ENCODE measurements at places on chromosomes 5 and 9.
A peak's percentile ranks its signal among the peaks of the same experiment; 100 is the strongest.

GRCh38 chr5:171702135-171702770, 83.4 kb upstream of the SMIM23 start:
- ATAC-seq = no peak

GRCh38 chr9:107708791-107709190, 219.2 kb upstream of the KLF4 start:
- ATAC-seq = no peak

DNA sequence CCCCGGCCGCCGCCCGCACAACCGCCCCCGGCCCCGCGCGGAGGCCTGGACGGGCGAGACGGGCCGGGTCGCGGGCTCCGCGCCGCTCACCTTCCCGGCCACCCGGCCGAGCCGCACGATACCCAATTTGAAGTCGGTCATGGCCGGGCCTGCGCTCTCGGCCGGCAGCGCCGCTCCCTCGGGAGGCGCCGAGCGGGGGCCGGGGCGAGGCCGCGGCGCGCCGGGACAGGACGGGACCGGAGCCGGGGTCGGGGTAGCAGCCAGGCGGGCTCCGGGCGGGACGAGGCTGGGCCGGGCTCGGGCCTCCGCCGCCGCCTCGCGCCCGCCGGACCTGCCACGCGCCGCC, 216 bp downstream of the ZMYND19 start:
- ATAC-seq = no peak

DNA sequence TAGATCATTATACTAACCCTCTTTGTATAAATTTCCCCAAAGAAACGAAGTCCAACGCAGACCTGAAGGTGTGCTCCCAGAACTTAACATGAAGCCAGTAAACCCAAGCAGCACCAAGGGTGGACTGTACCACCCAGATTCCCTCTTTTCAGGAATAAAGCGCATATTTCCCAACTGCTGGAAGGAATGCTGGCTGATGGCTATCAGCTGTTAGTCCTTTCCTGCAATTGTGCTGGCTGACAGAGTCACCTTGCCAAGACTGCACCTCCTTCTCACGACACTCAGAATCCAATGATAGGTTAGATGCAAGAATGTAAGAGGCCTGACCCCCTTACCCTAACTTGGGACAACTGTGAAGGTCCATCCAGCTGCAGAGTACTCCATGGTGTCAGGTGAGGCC, 93.9 kb downstream of the MAPKAP1 start:
- no peak for ATAC-seq

DNA sequence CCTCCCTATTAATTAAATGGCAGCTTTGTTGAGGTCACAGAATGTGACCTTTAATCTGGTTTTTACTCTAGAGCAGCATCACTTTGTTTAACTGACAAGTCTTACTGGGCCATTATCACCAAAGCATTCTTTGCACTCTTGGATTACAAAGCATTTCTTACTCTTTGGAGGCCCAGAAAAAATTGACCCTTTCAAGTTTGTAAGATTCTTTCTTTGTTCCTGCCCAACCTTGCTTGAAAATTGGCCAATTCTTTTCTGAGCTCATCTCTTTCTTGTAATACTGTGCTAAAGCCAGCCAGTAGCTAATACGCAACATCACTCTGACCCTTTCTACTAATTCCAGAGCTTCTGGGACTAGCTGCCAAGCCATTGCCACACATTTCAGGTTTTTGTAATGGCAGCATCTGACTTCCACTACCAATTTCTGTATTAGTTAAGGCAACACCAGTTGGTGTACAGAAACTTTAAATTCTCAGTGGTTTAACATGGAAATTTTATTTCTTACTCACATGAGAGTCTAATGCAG, 131.6 kb downstream of the PRDM6 start:
- no peak for ATAC-seq

DNA sequence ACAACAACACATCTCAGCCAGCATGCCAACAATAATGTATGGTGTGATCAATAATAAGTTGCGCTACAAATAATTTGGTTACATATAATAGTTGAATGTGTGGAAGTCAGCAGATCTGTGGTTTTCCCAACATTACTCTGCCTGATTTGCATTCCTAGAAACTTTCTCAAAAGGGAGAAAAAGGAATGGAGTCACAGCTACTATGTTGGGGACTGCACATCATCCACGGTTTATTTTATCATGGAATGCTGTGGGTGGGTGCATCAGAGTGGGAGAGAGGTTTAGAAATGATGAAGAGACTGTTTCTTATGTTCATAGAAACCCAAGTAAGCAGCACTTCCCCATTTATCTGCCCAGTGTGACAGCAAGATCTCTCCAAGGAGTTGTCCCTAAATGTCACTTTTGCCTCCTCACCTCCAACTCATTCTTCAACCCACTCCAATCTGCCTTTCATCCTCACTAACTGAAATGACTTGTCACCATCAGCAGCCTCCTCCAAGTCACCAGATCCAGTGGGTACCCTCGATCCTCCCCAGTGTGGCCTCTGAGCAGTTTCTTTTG, 2.8 kb upstream of the SPOCK1 start:
- no peak for ATAC-seq

DNA sequence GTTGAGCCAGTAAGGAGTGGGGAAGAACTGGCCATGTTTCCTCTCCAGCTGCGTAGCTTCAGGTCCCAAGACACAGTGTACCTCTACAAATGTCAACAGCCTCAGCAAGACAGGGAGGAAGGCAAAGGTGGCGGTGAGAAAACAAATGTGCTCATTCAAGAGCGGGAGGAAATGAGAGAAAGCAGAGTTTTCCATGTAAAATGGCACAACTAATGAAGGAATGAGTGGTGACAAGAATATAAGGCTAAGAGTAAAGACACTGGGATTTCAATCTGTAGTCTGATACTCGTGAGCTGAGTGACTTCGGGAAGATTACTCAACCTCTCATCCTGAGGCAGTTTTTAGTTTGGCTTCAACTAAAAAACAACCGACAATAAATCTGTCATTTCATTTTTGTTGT, 67.6 kb downstream of the DPYSL3 start:
- no peak for ATAC-seq

- ATAC-seq = no peak
Measured at GRCh38 chr5:63240063-63240755, 661.6 kb downstream of the LRRC70 start.

- no peak for ATAC-seq
Measured at GRCh38 chr5:156694598-156694997, 155.5 kb upstream of the PPP1R2B start.

GRCh38 chr5:14299666-14300065, 156.5 kb downstream of the TRIO start:
- no peak for ATAC-seq

GRCh38 chr5:149790276-149790675, 60.2 kb downstream of the PPARGC1B start:
- no peak for ATAC-seq

DNA sequence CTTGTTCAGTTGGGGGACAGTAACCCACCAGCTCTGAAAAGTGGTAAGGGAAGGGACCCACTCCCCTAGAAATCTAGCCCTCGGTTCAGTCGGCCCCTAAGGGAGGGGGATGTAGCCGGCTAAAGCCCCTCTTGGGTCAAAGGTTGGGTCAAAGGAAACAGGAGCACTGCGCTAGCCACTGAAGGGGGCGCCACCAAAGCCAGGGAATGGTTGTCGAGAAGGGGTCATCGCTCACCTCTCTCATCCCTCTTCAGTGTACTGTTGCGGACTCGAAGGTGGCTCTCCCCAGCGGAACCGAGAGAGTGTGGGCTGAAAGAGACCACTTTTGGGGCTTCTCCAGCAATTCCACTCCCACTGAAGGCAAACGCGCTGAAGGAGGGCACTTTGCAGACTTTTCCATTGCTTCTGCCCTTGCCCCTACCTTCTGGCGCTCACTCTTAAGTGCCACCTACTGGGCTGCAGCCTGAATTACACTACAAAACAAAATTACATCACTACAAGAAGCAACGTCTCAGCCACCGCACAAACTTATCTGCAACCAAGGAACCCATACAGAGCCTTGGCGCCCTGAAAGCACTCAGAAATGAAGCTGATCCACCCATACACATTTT, 396.9 kb downstream of the PDE4D start:
- no peak for ATAC-seq

- ATAC-seq = no peak
Measured at GRCh38 chr5:138370537-138370936, 18.1 kb downstream of the KDM3B start.

- ATAC-seq = no peak
Measured at GRCh38 chr9:7415836-7416235, 383.7 kb downstream of the DMAC1 start.

DNA sequence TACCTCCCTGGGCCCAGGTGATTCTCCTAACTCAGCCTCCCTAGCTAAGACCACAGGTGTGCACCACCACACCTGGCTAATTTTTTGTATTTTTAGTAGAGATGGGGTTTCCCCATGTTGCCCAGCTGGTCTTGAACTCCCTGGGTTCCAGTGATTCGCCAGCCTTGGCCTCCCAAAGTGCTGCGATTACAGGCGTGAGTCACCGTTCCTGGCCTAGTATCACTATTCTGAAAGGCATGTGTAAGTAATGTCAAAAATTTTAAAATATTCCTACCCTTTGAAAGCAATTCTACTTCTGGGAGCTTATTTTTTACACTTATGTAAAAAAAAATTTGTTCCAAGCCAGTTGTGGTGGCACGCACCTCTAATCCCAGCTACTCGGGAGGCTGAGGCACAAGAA, 27.1 kb upstream of the TLE1 start:
- ATAC-seq = no peak

DNA sequence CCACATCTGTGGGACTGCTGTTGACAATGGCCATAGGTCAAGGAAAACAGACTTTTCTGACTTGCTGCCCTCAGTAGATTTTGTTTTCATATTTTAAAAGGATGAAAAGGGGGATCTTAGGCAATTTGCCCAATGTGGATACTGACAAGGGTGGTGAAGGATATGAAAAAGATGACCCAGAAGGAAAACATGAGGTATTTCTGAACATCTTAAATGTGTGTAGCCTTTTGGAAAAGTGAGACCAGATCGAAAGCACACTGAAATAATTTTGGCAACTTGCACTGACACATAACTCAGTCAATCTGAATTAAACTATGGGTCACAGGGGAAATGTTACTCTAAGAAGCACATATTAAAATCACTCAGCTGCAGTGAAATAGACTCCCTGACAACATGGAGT, 1793.0 kb upstream of the ACO1 start:
- ATAC-seq = no peak

GRCh38 chr9:69265891-69266290, 59.1 kb upstream of the ENTREP1 start:
- ATAC-seq = no peak

GRCh38 chr9:23825700-23826099, 340 bp downstream of the ELAVL2 start:
- ATAC-seq = no peak

- ATAC-seq = no peak
Measured at GRCh38 chr5:96976-97660, 5.2 kb downstream of the PLEKHG4B start.

- no peak for ATAC-seq
Measured at GRCh38 chr9:2321523-2322148, 300.0 kb upstream of the VLDLR start.

GRCh38 chr9:121282277-121283079, 14.5 kb downstream of the GSN start:
- no peak for ATAC-seq

DNA sequence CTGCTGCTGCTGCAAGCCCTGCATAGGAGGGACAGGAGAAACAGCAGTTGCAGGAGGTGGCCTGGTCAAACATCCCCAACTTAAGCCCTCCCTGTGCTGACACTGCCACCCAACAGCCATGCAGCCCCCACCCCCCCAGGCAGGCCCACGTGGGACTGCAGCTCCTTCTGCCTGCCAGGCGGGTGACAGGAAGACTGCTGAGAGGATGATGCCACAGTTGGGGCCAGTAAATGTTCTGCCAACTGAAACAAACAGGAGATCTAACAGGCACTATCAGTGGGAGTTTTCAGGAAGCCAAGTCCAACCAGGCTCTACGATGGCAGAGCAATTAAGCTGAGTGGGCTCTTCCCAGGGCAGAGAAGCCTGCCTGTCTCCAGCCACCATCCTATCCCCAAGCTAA, 31.1 kb downstream of the DIRAS2 start:
- peak; percentile 34 for ATAC-seq

- ATAC-seq = peak; percentile 55
Measured at GRCh38 chr5:75044406-75044805, 8.0 kb downstream of the GCNT4 start.

GRCh38 chr9:18673179-18673578, 199.2 kb downstream of the ADAMTSL1 start:
- ATAC-seq = peak; percentile 25

GRCh38 chr5:80961376-80962281, 1.5 kb downstream of the RASGRF2 start:
- ATAC-seq = no peak

- ATAC-seq = no peak
Measured at GRCh38 chr9:107816561-107817021, 327.0 kb upstream of the KLF4 start.

DNA sequence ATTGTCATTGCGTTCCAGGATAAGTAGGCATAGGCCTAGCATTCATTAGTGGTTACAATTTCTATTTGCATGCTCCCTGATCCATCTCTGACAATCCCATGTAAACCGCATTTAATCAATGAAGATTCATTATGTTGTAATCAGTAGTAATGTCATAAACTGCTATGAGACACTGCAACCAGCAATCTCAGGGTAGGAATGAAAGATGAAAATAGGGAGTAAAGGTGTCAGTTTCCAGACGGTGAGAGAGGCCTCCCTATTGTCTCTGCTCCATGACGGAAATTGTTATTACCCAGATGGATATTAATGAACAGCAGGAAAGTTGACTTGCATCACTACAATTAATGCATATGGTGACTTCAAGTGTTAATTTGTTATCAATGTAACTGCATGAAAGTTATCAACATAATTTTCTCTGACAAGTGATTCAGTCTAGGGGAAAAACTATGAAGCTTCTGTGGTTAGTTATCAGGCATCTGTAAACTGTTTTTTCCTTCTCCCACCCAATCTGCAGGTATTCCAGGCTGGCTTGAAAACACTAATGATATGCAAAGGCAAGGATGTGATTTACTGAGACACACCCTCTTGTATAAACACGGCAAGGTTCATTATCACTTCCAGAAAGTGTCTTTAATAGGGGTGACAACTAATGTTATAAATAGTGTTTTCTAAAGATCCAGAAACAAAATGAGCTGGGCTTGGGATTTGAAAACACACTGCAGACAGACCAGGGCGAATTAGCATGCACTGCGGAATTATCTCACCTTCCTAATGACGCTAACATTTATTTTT, 73.5 kb downstream of the ZNF622 start:
- ATAC-seq = no peak

DNA sequence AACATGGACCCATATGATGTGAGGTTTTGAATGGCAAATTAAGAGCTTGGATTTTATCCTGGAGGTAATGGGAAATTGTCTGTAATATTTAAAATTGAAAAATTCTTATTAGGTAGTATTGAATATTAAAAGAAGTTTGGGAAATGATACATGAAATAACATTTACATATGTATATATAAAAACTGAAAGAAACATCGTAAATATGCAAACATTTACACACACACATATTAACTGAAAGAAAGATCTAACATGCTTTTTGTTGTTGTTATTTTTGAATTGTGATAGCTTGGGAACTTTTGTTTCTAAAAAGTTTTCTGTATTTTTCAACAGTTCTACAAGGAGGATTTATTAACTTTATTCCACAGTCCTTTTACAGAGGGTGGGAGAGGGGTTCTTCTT, 82.8 kb upstream of the ITGA2 start:
- no peak for ATAC-seq
